Inflammatory macrophage treated with lipopolysaccharide for 1 hour (primary cell): ENCODE measurements at places on chromosomes 12 and 14.

DNA sequence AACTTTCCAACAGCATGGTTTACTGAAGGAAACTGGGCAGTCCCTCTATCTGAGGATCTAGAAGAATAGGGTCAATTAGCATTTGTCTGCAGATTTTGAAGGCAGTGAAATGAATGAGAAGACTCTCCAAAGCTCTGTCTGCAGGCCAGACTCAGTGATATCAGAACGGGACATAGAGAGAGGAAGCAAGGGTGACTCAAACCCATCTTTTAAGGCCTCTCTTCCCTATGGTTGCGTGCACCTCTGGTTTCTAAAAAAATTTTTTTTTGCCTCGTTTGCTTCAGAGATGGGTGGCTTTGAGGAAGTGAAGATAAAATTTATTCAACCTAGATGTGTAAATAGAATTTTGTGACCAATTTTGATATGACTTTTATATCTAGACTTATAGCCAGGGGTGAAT lies 71.9 kb upstream of the HOXC13 start:
- no peak for DNase-seq

- no peak for DNase-seq
These were observed 131.8 kb downstream of the TBX5 start for GRCh38 chr12:114274131-114274530.

- no peak for DNase-seq
These were observed 709 bp downstream of the INHBC start for GRCh38 chr12:57435293-57435692.

DNA sequence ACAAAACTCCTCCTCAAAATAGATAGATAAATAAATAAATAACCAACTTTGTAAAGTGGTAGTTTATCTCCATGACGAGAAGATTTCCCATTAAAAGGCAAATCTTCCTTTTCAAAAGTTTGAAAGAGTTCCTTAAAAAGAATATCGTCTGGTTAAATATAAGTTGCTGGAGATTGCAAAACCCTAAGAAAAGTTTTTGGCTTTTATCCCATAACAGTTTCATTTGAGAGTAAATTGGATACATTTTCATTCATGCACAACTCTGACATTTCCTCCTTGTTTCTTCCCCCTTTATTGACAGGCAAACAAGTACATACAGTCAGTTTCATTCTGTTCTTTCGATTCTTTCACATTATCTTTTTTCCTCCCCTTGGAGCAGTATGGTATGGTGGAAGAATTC lies 45.4 kb upstream of the BTG1 start:
- DNase-seq = no peak

DNA sequence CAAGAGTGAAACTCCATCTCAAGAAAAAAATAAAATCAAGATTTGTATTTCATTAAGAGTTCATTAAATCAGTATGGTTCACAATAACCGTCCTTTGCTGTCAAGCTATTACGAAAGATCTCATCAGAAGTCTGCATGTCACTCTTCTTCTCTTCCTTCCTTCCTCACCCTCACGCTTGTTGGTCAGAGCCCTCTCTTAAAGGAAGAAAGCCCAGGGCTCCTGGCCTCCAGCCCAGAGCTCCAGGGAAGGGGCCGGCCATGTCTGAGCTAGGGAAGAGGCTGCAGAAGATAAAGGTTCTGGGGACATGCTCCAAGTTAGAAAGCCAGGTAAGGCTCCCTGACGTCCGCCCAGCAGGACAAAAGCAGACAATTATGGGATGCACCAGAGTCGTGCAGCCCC lies 43.1 kb upstream of the DLK1 start:
- DNase-seq = no peak

DNA sequence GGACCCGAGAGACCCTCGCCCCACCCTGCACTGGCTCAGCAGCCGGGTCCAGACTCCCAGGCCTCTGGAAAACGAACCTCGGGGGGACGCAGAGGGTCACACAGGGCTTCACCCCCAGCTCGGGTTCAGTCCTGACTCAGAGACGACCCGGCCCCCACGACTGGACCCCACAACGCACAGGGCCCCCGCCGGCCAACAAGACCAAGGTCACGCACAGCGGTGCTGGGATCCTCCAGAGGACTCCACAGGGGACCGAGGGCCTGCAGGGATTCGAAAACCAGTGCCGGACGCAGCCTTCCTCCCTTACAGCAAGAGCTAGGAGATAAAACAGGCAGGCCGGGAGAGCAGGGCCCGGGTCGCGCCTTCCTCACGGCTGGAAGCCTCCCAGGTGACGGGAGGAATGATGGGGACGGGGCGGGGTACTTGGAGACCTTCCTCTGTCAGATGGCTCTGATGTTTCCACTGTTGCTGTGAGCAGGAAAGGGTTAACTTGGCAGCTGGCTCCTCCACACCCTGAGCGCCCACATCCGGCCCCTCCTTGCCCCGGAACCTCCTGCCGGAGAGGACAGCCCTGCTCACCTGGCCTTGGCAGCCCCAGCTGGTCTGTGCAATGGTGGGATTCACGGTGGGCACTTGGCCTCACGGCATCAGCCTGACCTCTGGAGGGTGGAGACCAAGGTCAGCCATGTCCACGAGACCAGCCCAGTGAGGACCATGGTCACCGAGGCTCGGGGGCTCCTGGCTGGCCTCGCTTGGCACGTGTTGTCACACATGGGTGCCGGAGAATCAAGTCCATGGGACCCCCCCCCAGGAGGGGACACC lies 46.2 kb downstream of the GALNT9 start:
- no peak for DNase-seq

DNA sequence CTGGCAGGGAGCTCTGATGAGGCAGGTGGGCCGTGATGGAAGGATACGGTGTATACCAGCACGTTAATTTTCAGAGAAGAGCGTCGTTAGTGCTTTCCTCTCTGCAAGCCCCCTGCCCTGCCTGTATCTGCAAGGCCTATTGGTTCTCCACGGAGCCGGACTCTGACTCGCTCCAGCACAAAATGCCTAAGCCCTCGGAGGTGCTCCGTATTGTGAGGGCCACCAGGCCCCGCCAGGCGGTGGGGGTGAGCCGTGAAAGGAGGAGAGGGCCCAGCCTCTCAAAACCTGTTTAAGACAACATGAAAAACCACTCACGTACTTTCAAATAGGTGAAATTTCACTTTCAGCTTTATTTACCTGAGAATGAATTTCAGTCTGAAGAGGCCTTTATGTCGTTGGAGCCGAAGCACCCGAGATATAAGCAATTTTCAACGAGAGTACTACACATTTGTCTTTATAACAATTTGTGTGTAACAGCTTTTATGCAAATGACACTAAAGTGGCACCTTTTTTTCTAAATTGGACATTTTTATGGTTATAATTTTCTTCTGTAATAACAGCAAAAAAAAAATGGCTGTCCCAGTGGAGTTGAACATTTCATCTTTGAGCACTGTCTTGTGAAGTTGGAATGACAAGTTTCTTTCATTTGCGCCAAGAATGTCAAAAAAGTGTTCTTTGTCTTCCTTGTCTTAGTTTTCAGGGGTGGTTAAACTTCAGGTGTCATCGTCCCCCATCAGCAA lies 749.5 kb downstream of the VRK1 start:
- no peak for DNase-seq

DNA sequence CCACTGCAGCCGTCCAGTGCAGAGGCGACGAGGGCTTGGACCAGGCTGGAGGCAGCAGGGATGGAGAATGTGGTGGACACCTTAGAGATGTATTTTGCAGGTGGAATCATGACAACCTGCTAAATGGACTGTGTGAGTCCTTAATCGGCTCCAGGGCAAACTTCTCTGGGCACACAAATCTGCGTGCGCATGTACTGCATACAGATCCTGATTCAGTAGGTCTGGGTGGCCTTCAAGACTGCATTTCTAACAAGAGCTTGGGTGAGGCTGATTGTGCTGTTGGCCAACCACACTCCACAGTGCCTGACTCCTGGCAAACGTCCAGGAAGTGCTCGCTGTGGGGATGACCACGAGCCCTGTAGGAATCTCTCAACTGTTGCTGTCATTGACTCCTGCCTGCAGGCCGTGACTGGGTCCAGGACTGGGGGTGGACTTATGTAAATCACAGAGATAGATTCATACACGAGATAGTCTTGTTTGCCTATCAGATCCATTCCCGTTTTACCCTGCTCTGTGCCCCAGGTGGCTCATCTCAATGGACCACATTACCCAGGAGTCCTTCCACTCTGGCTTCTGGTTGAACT lies 27.2 kb downstream of the JDP2 start:
- no peak for DNase-seq

GRCh38 chr12:103779410-103780092 lies 61.5 kb downstream of the NT5DC3 start:
- DNase-seq = no peak

DNA sequence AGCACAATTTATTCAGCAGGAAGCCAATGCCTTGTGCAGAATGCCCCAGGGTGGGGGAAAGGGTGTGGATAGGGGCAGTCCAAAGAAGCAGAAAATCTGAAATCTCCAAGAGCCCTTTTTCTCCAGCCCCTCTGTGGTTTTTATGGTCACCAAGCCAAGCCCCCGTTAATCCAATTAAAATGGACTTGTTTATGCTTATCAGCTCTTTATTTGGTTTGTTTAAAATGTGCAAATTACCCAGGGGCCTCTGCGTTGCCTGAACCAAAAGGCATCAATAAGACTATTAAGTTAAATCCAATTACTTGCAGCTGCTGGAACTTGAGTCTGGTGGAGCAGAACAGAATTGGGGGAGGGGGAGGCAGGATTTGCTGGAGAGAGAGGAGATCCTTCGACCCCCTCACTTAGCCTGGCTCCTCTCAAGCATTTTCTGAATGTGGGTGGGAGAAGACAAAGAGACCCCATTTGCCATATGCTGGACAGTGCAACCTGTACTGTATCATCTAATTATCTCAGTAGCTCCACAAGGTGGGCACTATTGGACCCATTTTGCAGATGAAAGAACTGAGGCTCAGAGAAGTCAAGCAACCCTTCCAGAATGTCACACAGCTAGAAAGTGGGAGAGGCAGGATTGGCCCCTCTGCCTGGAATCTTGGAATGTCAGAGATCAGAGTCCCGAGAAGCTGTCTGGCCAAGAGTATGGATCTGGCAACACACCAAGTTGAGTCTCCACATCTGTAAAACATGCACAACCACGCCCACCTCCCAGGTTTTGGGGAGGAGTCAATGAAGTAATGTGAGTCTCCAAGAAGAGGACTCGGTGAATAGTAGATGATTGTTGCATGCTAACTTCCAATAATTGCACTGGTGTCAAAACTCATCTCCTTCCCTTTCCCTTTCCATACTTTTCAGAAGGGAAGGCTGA lies 66.9 kb downstream of the CMKLR1 start:
- no peak for DNase-seq

- no peak for DNase-seq
These were observed 32.2 kb downstream of the DIP2B start for GRCh38 chr12:50536831-50537537.

DNA sequence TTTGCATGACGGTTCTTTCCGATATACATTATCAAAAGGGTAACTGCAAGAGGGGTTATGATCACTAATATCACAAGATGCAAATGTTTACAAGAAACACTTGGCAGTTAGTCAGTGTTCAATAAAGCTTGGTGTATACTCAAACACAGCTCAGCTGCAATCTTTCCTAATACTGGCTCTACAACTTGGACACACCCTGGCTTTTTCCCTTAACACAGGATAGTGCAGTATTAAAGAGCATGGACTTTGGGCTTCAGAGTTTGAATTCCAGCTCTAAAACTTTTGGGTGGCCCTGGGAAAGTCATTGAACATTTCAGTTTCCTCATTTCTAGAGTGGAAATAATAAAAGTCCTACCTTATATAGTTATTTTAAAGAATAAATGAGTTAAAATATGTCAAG lies 107.0 kb downstream of the HECTD4 start:
- DNase-seq = no peak

GRCh38 chr12:92221656-92222315 lies 76.1 kb upstream of the BTG1 start:
- no peak for DNase-seq

GRCh38 chr12:116590561-116590960 lies 31.4 kb downstream of the MAP1LC3B2 start:
- no peak for DNase-seq

- DNase-seq = no peak
These were observed 25.2 kb upstream of the OAS1 start for GRCh38 chr12:112881602-112882001.

DNA sequence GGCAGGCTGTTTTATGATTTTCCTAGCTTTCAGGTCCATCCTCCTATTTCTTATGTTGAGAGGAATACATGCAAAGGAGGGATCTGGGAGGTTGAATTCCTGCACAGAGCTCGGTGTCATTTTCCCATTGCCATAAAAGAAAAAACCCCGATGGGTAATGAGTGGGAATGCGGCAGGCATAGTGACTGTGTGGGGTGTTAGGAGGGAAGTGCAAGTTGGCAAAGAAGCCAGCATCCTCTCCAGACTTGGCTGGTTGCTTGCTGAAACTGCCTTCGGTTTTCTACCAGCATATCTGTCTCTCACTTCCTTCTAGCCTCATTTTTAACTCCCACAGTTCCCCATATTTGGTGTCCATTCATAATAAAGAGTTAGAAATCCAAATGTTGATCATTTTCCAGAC lies 1046.1 kb downstream of the SLC6A15 start:
- DNase-seq = no peak

DNA sequence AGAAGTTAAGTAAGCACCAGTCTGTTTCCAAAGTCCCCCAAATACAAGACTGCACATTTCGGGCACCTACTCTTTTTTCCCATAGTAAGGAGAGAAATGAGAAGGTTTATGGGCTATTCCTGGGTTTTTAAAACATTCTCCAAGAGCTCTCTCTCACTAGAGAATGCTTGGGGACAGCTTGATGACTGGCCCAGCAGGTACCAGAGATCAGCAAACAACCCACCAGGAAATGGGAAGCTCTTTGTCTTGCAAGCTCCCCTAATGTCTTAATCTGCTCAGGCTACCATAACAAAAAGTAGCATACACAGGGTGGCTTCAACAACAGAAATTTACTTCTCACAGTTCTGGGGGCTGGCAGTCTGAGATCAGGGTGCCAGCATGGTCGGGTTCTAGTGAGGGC lies 41.8 kb upstream of the CRY1 start:
- no peak for DNase-seq

- DNase-seq = no peak
These were observed 60.6 kb upstream of the KCNA1 start for GRCh38 chr12:4849115-4849541.

- peak; percentile 48 for DNase-seq
These were observed 1.4 kb downstream of the DENND5B start for GRCh38 chr12:31589598-31589903.

DNA sequence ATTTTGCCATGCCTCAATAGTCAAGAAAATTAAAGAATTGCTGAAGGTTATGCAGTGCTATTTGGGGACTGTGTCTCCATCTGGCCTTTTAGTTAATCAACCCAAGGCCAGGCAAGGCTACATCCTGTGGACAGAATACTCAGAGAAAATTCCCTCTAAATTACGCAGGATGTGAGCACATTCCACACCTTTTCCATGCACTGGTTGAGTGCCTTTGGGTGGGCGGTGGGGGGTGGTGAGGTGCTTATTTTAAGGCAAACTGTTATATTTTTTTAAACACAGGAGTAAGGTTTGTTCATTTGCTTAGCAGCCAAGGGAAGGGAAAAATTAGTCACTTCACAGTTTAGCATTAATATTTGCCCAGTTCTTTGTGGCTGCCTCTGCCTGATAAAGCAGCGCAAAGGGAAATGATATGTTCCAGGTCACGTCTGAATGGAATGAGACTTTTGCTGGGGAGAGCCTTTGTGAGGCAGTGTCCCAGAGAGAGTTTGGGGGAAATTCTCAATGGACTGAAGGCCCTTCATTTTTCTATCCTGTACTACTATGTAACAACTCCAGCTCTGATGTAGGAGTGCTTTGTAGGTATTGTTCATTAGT lies 17.2 kb upstream of the KCNA5 start:
- no peak for DNase-seq

- no peak for DNase-seq
These were observed 637.8 kb downstream of the BCL11B start for GRCh38 chr14:98634043-98634820.

GRCh38 chr14:92635031-92635430 lies 113.4 kb downstream of the LGMN start:
- no peak for DNase-seq
